Stimulated activated CD4-positive, alpha-beta T cell treated with anti-CD3 and anti-CD28 coated beads, Interleukin-2, amount 100 ng/mL, for 48 hours (primary cell): ENCODE measurements at places on chromosomes 12 and 14.

DNA sequence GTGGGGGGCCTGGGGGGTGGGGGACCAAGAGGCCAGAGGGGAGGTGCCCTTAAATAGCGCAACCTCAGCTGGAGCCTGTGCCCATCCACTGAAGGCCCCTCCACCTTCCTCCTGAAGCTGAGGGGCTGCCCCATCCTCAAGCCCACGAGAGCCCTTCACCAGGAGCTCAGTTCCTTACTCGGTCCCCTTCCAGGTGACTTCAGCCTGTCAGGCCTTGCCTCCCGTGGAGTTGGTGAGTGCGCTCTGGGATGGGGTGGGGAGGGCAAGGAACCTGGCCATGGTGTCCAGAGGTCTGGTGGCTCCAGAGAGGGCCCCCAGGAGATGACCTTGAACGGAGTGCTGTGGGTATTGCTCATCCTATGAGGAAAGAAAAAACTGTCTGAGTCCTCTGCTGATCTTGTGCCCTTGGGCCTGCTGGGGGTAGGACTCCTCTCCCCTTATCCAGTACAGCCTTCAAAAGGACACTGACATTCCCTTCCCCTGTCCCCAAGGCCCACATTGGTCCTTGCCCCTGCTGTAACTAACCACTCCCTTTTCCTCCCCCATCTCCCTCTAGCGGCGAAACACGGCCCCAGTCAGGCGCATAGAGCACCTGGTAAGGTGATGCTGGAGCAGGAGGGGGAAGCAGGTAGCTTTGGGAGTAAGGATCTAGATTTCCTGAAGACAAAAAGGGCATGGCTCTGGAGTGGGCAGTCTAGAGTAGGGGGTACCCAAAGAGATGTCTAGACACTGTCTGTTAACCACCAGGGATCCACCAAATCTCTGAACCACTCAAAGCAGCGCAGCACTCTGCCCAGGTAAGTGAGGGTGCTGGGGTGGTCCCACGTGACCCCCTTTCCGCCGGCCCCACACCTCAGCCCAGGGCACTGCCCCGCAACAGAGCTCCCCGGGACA is 3.6 kb downstream of the TNS2 start:
- DNase-seq, result peak; percentile 39

- no peak for DNase-seq
Observed at GRCh38 chr14:27836386-27836785, 930.2 kb upstream of the FOXG1 start.

- no peak for DNase-seq
Observed at GRCh38 chr12:48995086-48995879, 3.9 kb downstream of the DDN start.

DNA sequence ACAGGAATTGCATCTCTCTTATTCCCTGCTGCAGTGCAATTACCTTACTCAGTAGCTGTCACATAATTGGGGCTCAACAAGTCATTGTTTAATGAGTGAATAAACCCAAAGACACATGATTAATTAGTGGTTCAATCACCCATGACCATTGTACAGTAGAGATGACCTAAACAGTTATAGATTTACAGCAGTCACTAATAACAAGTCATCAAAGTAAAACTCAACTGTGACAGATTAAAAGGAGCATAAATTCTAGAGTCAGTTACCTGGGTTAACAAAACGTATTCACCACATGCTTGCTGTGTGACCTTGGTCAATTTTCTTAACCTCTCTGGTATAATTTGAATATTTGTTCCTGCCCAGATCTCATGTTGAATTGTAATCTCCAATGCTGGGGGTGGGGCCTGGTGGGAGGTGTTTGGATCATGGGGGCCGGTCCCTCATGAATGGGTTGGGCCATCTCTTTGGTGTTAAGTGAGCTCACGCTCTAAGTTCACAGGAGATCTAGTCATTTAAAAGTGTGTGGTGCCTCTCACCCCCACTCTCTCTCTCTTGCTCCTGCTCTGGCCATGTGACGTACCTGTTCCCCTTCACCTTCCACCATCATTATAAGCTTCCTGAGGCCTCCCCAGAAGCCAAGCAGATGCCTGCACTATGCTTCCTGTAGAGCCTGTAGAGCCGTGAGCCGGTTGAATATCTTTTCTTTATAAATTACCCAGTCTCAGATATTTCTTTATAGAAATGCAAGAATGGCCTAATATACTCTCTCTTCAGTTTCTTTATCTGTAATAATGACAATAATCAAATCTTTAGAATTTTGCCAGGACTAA is 141.9 kb upstream of the PLEKHG7 start:
- DNase-seq, result no peak

GRCh38 chr12:29073631-29074239 is 75.3 kb upstream of the FAR2 start:
- peak; percentile 10 for DNase-seq

DNA sequence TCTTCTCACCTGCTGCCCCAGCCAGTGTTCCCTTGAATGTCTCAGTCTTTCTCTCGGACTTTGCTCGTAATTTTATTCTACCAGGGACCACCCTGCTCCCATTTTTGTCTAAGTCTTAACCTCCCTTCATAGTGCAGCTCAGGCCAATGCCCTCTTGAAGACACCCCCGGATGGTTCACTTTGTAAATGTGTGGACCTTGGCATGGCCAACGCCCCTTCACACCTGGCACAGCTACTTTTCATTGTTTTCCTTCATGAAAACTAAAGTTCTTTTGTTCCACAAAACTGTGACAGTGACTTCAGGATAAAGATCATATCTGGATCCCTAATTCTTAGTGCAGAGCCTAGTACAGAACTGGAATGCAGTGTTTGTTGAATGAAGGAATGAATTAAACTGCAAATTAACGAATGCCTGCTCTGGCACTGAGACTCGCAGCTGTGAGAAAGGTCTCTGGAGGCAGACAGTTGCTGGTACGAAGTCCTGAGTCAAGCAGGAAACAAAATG is 3.5 kb upstream of the RNASE4 start:
- DNase-seq, result no peak

DNA sequence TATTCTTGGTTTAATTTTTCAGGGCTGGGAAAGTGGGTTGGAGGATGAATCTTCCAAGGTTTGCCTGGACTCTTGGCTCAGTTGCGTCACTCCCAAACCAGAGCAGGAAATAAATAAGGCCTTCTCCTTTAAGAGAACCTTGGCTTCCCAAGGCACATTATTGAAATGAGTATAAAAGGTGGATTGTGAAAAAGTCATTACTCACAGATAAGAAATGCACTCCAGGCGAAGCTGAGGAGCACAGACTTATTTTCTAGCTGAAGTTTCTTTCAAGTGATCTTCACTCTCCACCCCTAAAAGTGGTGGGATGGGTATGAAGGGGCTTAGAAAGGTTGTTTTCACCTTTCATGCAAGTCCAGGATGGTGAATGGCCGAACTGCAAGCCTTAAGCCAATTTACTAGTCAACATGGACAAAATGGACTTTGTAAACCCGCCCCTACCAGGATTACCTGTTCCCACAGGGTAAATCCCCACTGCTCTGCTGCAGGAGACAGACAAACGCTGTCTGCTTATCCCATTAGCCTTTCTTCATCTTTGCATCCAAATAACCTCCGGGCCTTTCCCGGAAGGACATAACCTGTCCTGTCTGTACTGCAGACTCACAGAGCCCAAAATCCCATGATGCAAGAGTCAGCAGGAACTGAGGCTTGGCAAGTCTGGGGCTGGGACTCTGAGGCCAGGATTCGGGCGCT is 207.6 kb downstream of the BCL11B start:
- no peak for DNase-seq

DNA sequence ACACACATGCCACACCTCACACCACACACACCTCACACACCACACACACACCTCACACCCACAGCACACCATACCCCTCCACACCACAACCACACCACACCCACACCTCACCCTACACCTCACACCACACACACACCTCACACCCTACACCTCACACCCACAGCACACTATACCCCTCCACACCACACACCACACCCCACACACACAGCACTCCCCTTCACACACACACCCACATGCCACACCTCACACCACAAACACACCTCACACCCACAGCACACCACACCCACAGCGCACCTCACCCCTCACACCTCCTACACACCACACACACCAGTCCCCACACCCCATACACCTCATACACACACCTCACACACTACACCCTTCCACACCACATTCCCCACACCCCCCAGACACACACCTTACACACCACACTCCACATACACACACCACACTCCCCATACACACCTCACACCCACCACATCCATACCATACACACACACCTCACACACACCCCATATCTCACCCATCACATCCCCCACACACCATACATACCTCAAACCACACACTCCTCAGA is 80.0 kb downstream of the ACTN1 start:
- DNase-seq, result no peak

GRCh38 chr12:116783525-116784237 is 45.6 kb downstream of the RNFT2 start:
- DNase-seq, result no peak

GRCh38 chr12:68069275-68069674 is 80.0 kb downstream of the IFNG-AS1 start:
- DNase-seq, result no peak

DNA sequence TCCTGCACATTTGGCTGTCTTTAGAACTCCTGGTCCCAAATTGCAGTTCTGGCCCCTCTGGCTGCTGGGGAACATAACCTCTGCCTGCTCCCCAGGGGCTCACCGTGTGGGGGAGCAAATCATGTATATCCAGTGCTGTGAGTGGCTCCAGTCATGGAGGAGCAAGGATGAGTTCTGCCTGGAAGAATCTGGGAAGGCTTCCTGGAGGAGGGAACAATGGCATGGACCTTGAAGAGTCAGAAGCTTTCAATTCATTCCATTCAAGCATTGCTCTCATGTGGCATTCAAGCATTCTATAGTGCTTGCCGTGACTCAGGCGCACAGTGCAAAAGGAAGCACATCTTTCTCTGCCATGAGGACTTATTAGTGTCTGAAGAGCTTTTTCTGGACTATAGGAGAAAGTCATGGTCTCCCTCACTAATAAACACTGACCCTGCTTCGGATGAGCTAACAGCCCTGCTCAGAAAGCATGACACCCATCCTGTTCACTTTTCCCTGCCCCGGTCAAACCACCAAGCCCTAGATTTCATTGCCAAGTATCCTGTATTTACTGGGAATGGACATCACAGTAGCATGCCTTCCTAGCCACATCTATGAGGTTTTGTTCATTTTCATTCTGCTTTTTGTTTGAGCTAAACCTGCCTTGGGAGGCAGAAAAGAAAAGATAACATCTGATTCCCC is 3.5 kb downstream of the IFI27 start:
- DNase-seq, result no peak

DNA sequence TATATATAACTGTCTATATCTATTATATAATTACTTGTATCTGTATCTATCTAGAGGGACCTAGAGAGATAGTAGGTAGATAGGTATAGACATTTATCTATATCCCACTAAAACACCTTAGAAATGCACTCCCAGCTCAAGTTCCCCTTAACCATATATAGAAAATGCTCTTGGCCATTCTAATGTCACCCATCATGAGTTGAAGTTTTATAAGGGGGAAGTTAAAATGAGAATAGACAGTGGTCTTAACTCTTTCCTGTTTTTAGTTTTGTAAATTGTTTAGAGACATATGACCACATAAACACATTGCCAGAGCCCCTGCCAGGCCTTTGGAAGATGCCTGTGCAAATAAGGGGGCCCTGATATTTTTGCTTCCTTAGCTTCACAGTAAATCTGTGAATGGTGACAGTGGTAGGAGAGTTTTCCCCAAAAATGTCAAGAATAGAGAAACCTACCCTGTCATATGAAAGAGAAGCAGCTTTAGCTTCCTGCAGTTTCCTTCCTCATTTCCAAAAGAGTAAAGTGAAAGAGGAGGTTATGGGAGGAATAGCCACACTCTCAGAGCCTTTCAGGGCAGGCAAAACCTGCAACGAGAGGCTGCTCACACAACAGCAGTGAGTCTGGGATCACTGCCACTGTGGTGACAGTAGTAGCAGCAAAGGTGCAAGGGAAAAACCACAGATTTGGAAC is 45.5 kb downstream of the MGST1 start:
- DNase-seq, result no peak

GRCh38 chr14:88198446-88198845 is 124.6 kb downstream of the KCNK10 start:
- no peak for DNase-seq

DNA sequence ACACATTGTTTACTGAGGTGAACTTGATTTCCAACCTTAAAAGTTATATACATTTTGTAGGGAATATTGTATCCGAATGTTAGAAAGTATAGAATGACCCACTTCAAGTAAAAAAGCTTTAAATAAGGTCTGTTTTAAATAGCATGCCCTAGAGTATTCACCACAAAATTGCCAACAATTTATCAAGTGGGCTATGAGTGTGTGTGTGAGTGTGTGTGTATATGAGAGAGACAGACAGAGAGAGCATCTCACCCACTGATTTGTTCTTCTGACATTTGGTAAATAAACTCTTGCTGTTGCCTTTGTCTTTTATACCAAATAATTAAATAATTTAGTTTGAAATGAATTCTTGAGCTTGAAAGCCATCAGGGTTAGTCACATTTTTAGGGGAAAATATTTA is 29.8 kb upstream of the RAP1B start:
- no peak for DNase-seq

DNA sequence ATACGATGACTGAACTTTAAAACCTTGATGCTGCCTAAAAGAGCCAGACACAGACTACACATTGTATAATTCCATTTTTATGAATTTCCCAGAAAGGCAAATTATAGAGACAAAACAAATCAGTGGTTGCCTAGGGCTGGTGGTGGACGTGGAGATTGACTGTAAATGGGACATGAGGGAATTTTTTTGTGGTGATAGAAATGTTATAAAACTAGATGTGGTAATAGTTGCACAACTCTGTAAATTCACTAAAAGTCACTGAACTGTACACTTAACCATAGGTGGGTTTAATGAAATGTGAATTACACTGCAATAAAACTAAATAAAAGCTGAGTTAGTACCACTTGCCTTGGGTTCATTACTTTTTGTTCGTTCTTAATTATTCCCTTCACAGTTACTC is 72.1 kb downstream of the PLEKHA5 start:
- DNase-seq, result no peak

GRCh38 chr12:75891072-75891471 is 140.5 kb downstream of the PHLDA1 start:
- no peak for DNase-seq

DNA sequence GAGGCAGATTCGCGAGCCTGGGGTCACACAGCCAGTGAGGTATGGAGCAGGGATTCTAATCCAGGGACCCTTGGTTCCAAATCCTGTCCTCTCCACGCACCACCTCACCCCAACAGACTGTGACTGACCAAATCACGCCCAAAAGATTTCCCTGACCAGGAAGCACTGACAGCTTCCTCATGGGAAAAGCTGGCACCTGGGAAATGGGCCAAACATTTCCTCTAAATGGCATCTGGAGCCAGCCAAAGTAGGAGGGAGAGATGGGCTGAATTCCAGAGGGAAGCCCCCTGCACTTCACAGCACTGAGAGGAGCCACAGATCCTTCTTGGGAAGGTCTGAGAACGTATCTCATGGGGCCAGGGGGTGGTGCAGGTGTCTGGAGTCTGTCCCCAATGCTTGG is 28.8 kb downstream of the CCDC92 start:
- DNase-seq, result no peak

- DNase-seq, result no peak
Observed at GRCh38 chr12:19238540-19238939, 109.0 kb downstream of the PLEKHA5 start.

- no peak for DNase-seq
Observed at GRCh38 chr12:3119192-3119755, 42.1 kb downstream of the TSPAN9 start.
